ENCODE measurements at places on chromosomes 1 and 21.

- no peak for DNase-seq
Observed at GRCh38 chr1:220954321-220955075, 75.3 kb downstream of the HLX start.

GRCh38 chr1:167627865-167628641, 2.0 kb upstream of the RCSD1 start:
- no peak for DNase-seq

DNA sequence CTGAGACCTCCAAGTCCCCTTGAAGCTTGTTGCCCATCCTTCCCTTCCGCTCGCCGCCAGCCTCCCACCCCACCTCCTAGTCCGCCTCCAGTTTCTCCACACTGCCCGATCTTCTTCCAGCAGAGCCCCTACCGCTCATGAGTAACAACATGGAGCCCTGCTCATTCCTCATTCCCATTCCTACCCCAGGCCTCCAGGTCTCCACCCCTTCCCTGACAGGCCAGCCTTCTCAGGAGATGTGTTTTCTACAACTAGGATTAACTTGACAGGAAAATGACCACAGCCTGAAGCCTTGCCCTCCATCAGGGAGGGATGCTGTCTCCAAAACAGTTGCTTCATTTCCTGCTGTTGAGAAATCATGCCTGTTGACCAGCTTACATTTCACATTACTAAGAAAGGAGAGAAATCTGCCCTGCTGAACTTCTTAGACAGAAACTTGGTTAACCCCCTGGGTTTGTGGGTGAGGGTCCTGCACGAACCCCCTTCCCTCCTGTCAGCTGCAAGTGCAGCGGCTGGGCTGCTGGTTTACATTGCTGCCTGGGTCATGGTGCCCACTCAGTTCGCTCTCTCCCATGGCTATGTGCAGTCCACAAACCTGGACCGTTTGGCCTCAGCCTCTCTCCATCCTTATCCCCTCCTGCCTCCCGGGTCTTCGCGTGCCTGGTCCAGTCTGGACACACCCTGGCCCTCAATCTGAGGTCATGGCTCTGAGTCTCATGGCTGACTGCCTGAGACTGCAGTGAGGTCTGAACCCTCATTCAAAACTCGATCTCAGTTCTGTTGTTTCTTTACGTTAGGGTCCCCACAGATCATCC, 16.1 kb upstream of the CHI3L1 start:
- no peak for DNase-seq

- no peak for DNase-seq
Observed at GRCh38 chr1:15431571-15431948, 6.7 kb upstream of the CTRC start.

- DNase-seq, result no peak
Observed at GRCh38 chr1:62325681-62326080, 6.4 kb upstream of the KANK4 start.
